Inflammatory macrophage treated with lipopolysaccharide for 1 hour (primary cell): ENCODE measurements at places on chromosomes 4 and X.

DNA sequence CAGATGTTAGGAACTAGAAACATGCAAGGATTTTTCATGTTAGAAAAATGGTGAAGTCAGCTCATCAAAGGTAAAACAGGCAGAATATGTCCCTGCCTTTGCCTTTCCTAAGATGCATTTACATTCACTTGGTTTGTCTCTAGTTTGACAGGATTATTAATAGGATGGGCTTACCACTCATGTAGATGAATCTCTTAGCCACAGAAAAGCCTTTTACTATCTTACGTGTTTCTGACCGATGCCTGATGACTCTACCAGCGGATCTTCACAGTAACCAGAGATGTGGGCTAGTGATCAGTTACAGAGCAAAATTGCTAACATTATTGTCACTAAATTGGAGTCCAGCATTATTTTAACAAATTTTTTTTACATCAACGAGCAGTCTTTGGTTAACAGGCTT lies 187.6 kb downstream of the MAML3 start:
- DNase-seq: no peak

- no peak for DNase-seq
Observed at GRCh38 chr4:83828601-83829000, 292.7 kb downstream of the GPAT3 start.

DNA sequence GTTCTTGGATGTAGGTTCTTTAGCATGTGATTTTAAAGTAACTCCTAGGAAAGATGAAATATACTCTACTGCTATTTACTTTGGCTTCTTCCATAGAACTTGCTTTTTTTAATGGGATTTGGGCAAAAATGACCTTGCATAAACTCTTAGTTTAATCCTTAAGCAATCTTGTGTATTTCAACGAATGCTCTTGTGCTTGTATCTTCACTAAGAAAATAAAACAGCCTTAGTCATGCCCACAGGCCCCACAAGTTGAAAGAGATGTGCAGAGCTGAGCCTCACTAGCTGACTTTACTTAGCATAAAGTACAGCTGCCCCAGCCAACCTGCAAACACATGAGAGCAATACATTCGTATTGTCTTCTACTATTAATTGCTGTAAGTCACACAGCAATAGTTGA lies 1609.2 kb downstream of the STIM2 start:
- no peak for DNase-seq

DNA sequence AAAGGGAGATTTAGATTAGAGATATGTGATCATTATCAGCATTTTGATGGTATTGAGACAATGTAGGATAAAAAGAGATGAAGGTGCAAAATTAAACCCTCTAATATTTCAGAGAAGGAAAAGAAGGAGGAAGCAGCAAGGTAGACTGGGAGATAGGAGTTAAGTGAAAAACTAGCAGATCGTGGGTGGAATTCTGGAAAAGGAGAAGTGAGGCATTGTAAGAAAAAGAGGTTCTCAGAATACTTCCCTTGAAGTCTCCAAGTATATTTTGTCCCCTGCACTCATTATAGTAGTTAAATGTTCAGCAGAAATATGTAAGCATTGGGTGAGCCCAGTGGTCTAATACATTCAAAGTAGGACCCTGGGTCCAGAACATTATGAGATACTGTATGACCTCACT lies 30.3 kb downstream of the COPS4 start:
- peak; percentile 52 for DNase-seq
